ENCODE measurements at places on chromosomes 6 and 20. TPM values are rescaled to one million over a fixed set of nuclear protein-coding genes. Genes with fewer than 3 reads are reported as not detected.

TGIF2 gene
- 28.0 TPM for total RNA-seq

DNA sequence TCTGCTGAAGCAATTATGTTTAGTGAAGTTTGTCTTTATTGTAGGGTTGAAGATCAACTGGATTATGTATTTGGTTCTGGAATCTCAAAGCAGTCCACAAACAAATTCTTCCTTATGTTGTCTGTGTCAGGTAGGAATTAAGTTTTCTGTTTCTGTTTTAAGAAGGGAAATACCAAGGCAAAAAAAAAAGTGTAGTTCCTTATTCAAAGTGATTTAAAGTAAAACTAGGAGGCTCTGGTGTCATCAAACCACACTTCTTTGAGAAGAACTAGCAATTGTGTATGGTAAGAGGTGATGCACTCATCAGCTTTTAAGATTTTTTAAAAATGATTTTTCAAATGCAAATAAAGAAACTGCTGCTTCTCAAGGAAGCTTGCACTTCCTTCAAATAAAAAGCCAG, 1.9 kb downstream of the FAM135A start:
- peak overlapping the region; percentile 42 for H3K4me3 ChIP-seq
- H3K4me1 ChIP-seq: peaks cover 25% of the 10 kb centered on the region
- peaks cover 20% of the 10 kb centered on the region for H3K36me3 ChIP-seq
- peaks cover 2% of the 10 kb centered on the region for H3K27me3 ChIP-seq

PTPRT gene
- total RNA-seq: not detected

- no peak for DNase-seq
- H3K4me3 ChIP-seq: no peak overlapping the region
- no peak overlapping the region for H3K27ac ChIP-seq
Measured at GRCh38 chr6:90326404-90327057, 29.9 kb upstream of the BACH2 start.

- H3K4me1 ChIP-seq: no peaks in the 10 kb centered on the region
- no peak overlapping the region for H3K4me3 ChIP-seq
- H3K27me3 ChIP-seq: peaks cover 8% of the 10 kb centered on the region
- H3K27ac ChIP-seq: no peak overlapping the region
- no peak for DNase-seq
Measured at GRCh38 chr20:48281501-48281900, 496.2 kb upstream of the SULF2 start.

DNA sequence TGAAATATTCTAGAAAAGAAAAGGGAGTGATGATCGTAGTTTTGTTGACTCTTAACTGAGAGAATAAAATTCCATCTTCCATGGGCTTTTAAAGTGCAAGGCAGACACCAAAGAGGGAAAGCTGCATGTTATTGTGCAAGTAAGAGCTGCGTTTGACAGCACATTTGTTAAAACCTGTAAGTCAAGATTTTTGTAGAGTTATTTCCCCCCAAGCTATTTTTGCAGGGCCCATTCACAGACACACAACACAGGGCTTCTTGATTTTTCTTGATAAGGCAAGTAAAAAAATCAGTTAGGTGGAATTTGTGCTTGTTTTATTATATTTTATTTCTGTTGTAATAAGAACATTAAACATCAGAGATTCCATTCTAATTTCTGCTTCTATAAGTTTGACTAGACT, 13.8 kb downstream of the CFAP206 start:
- no peak overlapping the region for H3K27ac ChIP-seq
- DNase-seq: no peak
- H3K4me1 ChIP-seq: no peaks in the 10 kb centered on the region
- peaks cover under 1% of the 10 kb centered on the region for H3K27me3 ChIP-seq
- H3K36me3 ChIP-seq: no peaks in the 10 kb centered on the region

DNA sequence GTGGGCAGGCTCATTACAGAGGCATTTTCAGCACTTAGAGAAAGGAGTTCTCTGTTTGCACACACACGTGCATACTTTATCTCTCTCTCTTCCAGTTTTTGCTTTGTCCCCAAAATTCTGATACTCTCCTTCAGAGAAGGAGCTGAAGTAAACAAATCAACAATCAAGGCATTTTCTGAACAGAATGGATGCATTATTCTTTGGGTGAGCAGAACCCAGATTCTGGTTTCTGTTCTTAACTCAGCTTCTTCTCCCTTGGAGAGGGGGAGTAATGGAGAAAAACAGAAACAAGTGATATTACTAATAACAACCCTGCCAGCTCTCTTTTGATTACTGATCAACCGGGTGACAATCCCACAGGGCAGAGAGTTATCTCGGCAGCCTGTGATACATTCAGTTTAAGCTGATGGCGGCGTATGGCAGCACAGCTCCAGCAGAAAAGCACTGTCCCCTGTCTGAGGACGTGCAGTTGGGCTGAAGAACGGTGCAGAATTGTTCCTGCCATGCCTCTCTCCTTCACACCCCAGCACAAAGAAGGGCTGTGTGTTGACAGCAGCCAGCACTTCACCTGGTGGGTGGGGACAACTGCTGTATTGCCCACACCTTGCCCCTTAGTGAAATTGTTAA, 47.3 kb upstream of the SASH1 start:
- no peaks in the 10 kb centered on the region for H3K36me3 ChIP-seq
- no peaks in the 10 kb centered on the region for H3K4me1 ChIP-seq
- H3K27me3 ChIP-seq: peaks cover 8% of the 10 kb centered on the region
- DNase-seq: no peak
- no peak overlapping the region for H3K27ac ChIP-seq
